ENCODE measurements at places on chromosomes 13 and 19.

DNA sequence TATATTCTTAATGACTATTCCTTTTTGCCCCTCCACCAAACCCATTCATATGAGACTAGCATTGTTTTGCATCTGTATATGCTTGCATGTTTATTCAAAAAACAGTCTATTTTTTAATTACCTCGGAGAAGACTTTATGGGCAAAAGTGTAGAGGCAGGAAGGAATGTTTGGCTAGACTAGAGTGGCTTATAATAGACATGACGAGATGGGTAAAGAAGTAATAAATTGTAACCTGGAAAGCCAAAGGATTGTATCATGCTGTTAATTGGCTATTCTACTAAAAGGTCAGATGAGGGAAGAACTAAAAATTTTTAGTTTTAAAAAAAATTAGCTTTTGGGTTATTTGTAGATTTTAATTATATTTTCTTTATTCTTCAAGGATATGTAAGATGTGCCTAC, 91.1 kb downstream of the FNDC3A start:
- no peak for DNase-seq

- no peak for DNase-seq
Measured at GRCh38 chr13:48778610-48779009, 124.9 kb downstream of the CYSLTR2 start.

- DNase-seq, result no peak
Measured at GRCh38 chr13:30774214-30774730, 38.9 kb downstream of the ALOX5AP start.

DNA sequence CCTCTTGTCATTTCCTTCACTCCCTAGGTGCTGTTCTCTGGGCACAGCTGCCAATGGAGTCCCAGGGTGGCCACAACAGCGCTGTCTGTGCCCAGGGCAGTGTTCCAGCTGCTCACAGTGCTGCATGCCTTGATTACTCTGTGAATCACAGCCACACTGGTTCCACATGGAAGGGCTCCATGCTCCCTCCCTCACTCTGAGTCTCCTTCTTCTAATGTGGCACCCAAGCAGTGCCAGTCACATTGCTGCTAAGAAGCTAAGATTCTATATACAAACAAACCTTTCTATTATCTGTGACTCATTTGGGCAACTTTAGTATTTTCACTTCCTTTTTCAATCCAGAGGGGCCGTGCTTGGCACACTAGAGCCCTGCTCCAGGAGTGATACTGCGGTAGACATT, 248.7 kb downstream of the TDRD3 start:
- DNase-seq, result no peak

DNA sequence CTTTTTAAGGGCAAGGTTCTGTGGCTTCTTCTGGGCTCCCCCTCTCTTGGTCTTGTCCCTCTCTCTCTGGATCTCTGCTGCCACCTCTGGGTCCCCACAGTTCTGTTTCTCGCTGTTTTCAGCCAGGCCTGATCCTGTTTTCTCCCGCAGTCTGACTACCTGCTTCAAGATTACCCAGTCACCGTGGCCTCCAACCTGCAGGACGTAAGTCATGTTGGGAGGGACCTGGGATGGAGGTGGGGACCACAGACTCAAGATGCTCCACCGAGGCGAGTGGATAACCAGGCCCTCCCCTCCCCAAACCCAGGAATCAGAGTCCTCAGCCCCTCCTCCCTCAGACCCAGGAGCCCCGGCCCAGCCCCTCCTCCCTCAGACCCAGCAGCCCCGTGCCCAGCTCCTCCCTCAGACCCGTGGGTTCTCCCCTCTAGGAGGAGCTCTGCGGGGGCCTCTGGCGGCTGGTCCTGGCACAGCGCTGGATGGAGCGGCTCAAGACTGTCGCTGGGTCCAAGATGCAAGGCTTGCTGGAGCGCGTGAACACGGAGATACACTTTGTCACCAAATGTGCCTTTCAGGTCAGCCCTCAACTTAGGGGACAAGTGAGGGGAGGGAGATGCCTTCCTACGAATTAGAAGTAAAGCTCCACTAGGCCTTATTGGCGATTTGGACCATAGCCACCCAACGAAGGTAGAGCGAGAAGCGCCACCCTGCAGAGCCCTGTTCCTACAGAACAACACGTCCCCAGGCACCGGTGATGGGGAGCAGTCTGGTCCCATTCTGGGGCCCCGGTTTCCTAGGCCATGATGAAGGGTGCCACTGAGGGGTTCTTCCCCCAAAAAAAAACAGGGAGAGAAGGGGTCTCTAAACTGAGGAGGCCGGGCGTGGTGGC, 2.2 kb downstream of the FLT3LG start:
- no peak for DNase-seq

DNA sequence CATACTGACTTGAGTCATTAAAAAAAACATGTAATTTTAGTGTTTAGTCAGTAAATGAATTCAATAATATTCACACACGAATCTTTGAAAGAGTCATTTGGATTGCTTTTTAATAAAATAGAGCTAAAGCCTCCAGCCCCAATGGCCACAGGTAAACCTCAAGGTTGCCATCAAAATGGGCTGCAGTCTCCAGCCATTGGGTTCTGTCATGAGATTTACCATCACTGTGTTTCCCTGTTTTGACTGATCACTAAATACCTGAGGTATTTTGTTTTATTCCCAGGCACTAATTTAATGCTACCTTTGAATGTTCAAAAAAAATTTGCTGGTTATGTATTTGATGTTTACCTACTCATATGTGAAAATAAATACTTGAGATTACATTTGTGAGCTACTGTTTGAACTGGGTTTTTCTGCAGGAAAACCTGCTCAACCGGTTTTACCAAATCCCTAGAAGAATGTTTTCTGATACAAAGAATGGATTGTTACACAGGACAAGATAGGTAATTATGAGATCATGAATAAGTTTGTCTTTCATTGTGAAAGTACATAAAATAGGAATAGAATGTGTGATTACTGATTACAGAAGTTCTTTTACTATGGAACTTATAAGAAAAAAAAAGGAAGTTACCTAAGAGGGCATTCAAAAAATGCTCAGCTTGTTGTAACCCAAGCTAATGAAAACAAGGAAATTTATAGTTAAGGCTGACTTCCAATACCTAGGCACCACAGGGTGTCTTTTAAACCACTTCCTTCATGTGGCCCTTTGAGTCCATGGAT, 391.3 kb downstream of the EFNB2 start:
- DNase-seq, result no peak

GRCh38 chr19:32269831-32270230, 75.6 kb upstream of the ZNF507 start:
- DNase-seq, result no peak

DNA sequence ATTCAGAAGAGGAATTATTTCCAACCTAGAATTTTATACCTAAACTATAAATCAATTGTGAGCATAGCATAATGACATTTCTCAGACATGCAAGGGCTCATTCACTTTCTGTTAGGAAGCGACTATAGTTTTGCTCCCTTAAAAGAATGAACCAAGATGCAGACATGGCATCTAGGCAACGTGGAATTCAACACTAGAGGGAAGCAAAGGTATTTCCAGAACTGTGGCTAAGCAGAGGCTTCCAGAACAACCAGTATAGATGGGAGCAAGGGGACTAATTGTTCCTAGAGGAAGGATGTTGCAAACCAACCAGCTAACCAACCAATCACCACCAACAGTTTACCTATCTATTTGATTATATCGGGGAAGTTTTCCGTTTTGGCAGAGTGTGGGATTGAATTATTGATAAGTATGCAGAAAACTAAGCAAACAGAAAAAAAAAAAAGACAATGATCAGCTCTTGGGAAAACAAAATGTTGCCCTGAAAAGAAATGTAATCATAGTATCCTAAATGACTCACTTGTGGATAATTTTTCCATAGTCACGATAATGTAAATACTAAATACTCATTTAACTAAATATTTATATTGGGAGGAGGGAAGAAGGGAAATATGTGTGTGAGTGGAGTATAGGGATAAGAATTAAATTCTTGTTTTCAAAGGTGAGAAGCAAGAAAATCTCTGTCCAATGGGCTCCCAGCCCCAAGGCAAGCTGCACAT, 21.1 kb downstream of the ARL11 start:
- DNase-seq, result no peak

DNA sequence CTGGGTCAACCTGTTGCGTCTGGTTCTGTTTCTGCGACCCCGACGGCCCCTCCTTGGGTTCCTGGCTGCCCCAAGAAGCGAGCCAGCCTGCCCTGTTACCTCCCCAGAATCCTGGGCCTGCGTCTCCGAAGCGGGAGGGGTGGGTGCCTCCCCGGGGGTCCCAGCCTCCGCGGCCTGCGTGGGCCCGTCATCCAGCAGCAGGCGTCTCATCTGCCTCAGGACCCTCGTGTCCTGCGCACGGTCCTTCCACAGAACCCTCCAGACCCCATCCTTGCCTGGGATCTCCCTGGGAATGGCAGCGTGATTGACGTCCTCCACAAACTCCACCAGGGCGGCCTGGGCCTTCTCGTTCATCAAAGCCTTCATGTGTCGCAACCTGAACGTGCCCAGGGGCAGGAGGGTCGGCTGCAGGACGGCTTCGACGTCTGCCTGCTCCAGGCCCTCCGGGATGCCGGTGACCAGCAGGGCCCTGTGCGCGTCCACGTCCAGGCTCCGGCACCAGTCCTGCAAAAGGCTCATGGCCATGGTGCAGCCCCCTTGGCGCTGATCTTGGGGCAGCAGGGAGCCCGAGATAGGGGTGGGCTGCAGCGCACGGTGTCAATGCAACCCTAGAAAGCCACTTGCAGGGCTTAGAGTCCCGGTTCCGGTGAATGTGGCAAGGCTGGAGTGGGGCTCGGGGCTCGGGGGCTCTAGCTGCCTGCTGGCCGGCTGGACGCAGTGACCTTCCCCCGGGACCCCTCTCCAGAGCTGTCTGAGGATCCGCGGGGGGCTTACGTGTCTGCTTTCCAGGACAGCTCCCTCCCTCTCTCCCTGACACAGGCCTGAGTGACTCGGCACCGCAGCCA, 504 bp downstream of the PNMA8B start:
- DNase-seq, result no peak

GRCh38 chr19:42378225-42379215, 11.6 kb downstream of the CNFN start:
- DNase-seq, result no peak

- peak; percentile 5 for DNase-seq
Measured at GRCh38 chr13:49444524-49445395, 686 bp downstream of the SETDB2 start.

GRCh38 chr19:1863328-1863637, at the start of gene KLF16:
KLF16 (minus strand) TSS chr19:1863579; CDS start chr19:1863497, 82 bp downstream.
- DNase-seq, result no peak

GRCh38 chr13:99028890-99029289, 51.0 kb upstream of the DOCK9 start:
- DNase-seq, result no peak

- DNase-seq, result no peak
Measured at GRCh38 chr13:84255226-84255797, 373.0 kb upstream of the SLITRK1 start.

DNA sequence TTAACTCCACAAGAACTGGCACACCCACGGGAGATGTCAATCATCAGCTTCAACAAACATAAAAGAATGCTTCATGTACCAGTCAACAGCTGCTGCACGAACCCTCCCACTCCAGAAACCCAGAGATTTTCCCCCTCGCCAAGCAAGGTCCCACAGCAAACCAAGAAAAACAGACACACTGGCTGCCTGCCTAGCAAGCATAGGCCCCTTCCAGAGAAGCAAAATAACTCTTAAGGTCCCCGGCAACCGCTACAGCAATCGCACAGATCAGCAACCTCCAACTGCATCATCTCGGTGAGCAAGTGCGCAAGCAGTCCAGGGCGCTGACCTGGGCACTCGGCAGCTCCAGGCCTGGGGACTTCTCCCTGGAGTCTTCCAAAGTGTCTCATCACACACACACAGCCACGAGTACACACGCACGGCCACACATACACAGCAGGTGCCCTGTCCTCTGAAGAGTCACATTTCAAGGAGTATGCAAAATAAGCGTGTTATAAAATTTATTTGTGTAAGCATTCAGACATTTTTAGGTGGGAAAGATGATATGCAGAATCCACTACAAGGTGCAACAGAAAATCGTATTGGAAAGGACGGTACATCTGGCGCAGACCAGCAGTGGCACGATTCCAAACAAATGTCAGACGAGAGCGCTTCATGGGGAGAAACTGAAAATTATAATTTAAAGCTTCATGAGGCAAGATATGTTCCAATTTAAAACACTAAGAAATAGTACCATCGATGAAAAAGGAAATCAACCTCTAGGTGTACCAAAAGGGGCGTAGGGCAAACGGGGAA, 125.0 kb downstream of the STK24 start:
- peak; percentile 93 for DNase-seq

- DNase-seq, result no peak
Measured at GRCh38 chr13:100645382-100645781, 29.2 kb downstream of the TMTC4 start.

DNA sequence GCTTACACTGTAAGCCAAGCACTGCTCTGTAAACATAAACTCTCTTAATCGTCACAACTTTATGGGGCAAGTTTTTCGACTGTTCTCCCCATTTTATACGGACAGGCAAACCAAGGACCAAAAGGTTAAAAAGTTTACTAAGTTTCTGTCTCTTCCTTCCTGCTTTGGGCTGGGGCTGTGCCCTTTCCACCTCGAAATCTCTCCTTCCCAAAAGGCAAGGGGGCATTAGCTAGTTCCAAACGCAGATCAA, 2.2 kb downstream of the JUND start:
- DNase-seq, result no peak

GRCh38 chr13:54643863-54644262, 1615.2 kb downstream of the OLFM4 start:
- no peak for DNase-seq

DNA sequence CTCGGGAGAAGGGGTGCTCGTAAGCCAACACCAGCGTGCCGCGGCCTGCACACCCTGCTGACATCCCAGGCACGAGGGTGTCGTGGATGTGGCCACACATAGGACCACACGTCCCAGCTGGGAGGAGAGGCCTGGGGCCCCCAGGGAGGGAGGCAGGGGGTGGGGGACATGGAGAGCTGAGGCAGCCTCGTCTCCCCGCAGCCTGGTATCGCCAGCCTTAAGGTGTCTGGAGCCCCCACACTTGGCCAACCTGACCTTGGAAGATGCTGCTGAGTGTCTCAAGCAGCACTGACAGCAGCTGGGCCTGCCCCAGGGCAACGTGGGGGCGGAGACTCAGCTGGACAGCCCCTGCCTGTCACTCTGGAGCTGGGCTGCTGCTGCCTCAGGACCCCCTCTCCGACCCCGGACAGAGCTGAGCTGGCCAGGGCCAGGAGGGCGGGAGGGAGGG, 2.4 kb downstream of the IZUMO4 start:
- no peak for DNase-seq

- DNase-seq, result no peak
Measured at GRCh38 chr19:51550848-51551672, 19.6 kb upstream of the SIGLEC6 start.

- DNase-seq, result no peak
Measured at GRCh38 chr19:12730064-12730463, 4.4 kb downstream of the TRIR start.

DNA sequence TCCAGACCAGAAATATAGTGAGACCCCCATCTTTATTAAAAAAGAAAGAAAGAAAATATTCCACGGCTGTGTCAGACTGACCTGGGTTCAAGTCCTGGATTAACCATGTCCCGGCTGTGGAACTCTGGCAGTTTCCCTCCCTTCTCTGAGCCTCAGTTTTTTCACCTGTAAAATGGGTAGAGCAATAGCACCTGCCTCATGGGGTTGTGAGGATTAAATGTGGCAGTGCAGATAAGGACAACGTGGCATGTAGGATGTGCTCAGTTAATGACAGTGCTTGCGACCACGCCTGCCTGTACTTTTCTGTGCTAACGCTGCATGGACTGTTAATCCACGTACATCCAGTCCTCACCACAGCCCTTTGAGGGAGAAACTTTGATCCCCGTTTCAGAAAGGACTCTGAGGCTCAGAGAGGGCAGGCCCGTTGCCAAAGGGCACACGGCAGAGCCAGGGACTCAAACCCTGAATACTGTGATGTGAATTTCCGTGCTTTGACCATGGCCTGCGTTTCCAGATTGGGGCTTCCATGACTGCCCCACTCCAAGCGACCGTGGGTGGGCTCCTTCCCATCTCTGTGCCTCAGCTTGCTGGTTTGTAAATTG, 16.1 kb downstream of the SBK2 start:
- no peak for DNase-seq
